Sigmoid colon (tissue), 7 donors: ENCODE measurements at places on chromosomes 11 and 22.

DNA sequence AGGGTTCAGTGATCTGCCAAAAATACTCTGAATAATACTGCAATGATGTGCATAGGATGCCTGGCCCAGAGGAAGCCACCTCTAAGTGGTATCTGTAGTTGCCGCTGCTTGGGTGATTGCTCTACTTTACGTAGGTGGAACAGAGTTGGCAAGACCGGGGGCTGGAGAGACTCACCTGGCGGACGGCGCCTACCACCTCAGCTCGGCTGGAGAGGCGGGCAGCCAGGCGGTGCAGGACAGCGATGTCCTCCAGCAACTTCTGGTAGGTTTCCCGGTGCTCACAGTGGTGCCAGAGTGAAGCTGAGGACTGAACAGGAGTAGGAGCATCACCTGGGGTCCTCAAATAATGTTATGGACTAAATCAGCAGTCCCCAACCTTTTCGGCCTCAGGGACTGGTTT, 34.5 kb upstream of the LYVE1 start:
- DNase-seq: no peak

DNA sequence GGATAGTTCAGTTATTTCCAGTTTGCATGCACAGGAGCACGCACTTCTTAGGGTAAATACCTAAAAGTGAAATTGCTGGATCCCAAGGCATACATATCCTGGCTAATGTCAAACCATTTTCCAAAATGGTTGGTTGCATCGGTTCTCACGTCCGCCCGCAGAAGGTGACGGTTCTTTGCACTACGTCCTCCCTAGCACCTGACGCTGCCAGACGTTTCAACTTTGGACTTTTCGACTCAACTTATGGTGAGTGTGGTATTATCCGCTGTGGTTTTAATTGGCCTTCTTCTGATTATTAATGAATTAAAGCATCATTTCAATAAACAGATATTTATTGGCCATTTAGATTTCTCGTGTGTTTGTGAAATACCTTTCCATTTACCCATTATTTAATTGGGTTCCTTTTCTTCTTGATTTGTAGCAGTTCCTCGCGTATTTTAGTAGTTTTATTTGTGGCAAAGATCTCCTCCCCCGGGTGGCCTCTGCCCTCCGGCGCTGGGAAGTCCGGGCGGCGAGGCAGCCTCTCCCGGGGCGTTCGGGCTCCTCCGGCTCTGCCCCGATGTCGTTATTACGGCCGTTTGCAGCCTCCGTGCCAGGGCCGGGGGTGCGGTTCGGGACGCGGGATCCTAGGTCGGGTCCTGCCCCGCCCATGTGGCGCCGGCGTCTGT, at the start of gene JHY:
Gene JHY, plus strand, starts transcription at position 571 of the 668 bp plus-strand sequence. CDS start 3,091 bp downstream, outside the sequence.
- DNase-seq: peak; percentile 77

DNA sequence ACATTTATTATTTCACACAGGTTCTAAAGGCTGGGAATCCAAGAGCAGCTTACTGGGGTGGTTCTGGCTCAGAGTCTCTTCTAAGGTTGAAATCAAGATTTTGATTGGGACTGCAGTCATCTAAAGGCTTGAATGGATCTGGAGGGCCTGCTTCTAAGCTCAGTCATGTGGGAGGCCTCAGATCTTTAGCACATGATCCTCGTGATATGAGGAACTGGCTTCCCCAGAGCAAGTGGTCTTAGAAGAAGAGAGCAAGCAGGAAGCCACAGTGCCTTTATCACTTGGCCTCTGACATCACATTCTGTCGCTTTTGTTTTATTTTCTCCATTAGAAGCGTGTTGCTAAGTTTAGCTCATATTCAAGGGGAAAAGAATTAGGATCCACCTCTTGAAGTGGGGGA, 88.9 kb downstream of the ARFGAP2 start:
- no peak for DNase-seq

DNA sequence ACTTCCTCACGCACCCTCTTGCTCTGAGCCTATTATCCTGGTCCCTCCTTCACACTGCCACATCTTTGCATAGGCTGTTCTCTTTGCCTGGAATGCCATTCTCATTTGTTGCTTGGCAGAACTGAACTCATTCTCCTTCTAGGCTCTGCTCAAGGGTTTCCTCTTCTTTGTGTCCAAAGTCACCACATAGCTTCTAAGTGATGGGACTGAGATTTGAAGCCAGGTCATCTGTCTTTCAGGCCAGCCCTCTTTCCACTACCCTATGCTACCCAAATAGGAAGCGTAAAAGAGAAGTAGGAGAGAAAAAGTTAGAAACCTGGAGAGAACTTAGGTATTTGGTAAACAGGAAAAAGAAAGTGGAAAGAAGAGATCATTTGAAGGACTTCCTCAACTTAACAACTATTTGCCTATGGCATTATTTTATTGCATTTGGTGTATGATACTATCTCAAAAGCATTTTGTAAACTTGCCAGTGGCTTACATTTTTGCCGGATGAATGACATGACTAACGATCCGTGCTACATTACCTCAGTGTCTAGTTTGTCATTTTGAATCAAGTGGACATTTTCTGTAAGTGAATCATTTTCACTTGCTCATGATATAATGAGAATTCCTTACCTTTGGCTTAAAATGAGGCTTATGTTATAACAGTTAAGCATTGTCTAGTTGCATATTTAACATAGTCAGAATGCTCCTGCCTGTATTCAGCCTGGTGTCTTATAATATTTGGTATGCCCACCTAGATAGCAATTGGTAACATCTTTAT, 18.5 kb downstream of the NF2 start:
- no peak for DNase-seq

GRCh38 chr11:15775015-15775541, 581.3 kb downstream of the SOX6 start:
- DNase-seq: no peak

GRCh38 chr22:26463688-26464087, 19.9 kb downstream of the HPS4 start:
- no peak for DNase-seq

GRCh38 chr11:15699978-15700377, 585.3 kb downstream of the INSC start:
- no peak for DNase-seq

- no peak for DNase-seq
Measured at GRCh38 chr11:304061-304506, 3.5 kb upstream of the IFITM2 start.

GRCh38 chr11:130631119-130631518, 182.7 kb downstream of the ADAMTS15 start:
- DNase-seq: no peak

GRCh38 chr22:17952273-17952801, 72.0 kb downstream of the MICAL3 start:
- DNase-seq: peak; percentile 57

DNA sequence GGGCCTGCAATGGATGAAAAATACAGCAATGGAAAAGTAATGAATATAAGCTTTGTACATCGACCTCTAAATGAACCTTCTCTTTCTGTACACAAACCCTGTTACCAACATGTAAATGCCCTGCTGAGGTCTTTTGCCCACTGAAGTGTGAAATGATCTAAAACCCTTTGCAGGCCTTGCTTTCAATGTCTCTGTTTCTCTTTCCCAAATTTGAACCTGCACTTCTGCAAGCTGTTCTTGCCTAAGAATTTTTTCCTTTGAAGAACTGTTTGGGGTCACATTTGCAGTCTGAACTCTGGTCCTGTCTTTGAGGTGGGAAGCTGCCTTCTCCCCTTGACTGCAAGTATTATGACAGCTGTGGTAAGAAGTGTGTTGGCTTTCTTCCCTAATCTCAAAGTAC, 1237.1 kb downstream of the FAM181B start:
- DNase-seq: no peak

DNA sequence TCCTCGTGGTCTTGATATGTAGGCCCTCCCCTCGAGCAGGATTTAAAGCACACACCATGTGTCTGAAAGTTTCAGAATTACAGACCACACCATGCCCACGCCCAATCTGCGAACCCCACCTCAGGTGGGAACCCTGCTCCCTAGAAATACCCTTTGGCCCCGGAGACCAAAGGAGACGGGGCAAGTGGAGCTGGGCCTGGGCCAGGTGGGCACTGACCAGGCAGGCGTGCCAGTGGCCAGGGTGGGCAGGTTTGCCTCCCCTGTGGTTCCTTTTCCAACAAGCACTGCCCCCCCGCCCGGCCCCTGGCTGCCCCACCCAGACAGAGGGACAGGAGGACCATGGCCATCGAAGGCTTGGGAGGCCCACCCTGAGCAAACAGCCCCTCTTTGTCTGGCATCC, 400.4 kb downstream of the TBC1D22A start:
- peak; percentile 43 for DNase-seq

DNA sequence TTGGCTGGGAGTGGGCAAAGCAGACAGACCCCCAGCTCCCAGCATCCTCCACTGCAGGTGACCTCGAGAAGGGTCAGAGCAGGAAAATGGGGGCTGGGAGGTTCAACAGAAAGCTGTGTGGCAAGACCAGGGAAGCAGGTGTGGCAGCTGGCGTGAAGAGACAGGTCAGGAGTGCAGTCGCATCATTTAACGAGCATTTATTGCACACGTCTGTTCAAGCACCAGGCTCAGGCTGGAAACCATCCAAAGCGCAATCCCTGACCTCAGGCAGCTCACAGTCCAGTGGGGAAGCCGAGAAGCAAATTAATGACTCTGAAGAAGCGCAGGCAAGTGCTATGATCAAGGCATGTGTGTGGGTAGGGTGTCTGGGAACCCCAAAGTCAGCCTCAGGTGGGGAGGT, 7.4 kb downstream of the SLC25A45 start:
- no peak for DNase-seq

- no peak for DNase-seq
Measured at GRCh38 chr11:116052603-116053547, 548.7 kb upstream of the CADM1 start.

- DNase-seq: no peak
Measured at GRCh38 chr11:109769858-109770257, 323.3 kb upstream of the ZC3H12C start.

DNA sequence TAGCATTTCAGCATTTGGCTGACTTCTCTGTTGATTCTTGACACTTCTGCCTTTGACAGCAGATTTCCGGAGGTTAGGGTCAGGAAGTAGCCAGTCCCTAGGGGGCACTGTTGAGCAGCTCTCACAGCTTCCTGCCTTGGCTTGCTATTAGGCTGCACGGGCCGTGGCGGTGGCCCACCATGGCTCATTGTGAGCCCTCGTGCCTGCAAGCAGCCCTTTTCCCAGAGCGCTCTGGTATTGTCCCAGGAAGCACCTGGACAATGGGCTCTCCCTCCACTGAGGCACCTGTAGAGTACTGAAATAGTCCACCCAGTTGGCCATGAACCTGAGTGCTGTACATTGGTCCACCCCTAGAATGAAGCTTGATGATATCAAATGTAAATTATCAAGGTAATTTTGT, 100.2 kb upstream of the GAL start:
- no peak for DNase-seq

GRCh38 chr11:127393460-127393997, 393.0 kb upstream of the KIRREL3 start:
- DNase-seq: no peak
